ENCODE measurements at places on chromosomes 13 and 19. TPM values are rescaled to one million over a fixed set of nuclear protein-coding genes. Genes with fewer than 3 reads are reported as not detected.

ATP1A3 gene
- not detected for total RNA-seq

CCDC194 gene
- total RNA-seq, result 0.63 TPM

SLC25A41 gene
- total RNA-seq, result 0.07 TPM

KLHL1 gene
- not detected for total RNA-seq

PSG6 gene
- not detected for total RNA-seq

GPR183 gene
- total RNA-seq, result not detected

DNA sequence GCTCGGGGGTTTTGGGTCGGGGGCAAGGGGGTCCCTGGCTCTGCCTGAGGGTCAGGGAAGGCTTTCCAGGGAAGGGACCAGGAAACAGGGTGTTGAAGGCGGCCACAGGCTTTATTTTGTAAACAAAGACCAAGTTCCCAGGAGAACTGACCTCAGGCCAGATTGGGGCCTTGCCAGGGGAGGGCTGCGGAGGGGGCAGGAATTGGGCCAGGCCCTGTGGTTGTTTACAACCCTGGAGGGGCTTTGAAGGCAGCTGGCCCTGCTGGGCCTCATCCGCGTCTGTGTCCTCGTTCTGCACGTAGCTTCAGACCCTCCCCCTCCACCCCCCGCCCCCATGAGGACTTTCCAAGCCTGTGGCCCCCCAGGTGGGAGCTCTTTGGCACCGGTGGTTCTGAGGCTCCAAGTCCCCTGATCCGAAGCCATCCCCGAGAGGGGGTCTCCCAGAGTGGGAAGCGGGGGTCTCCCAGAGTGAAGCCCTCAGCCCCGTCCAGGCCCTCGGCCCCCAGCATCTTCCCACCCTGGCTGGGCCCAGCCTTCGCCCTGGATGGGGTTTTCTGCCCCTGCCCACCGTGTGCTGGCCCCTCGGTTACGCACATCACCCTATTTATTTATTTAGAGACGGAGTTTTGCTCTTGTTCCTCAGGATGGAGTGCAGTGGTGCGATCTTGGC, 13.5 kb upstream of the BSG start:
- DNase-seq, result no peak

DNA sequence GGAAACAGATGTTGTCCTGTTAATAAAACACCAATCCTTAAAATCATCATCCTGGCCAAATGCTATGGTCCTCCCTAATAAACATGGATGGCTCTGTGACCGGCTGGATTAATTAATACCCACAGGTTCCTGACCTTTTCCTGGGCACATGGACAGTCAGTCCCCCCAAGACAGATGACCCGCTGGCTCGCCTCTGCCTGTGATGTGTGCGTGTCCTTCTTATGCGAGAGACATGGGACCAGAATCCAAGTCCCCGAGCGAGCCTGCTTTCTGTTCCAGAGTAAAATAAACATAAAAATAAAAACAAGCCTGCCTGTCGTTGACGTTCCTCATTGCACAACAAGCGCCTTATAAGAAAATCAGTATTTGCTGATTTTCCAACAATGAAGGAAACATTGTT, 378.3 kb upstream of the TSHZ3 start:
- DNase-seq, result no peak

GRCh38 chr13:46392967-46393366, 5.9 kb upstream of the RUBCNL start:
- no peak for DNase-seq
